NCI-H1092 (cell line): ENCODE measurements at places on chromosomes 4 and X.

DNA sequence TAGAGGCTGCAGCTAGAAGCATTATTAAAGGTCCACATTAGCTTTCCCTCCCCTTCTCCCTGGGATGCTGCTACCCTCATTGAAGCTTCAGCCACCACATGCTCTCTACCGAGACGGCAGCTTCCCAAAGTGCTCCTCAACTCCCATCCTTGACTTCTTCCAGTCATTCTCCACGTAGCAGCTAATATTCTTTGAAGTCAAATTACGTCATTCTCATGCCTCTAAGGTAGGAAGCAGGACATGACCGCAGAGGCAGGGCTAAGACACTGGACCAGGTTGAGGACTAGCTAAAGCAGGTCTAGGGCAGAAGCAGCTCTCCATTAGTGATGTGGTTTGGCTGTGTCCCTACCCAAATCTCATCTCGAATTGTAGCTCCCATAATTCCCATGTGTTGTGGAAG, 128.3 kb downstream of the SHOX start:
- no peak for DNase-seq

- no peak for DNase-seq
Observed at GRCh38 chr4:85955620-85956292, 404.1 kb downstream of the MAPK10 start.

GRCh38 chr4:102616636-102617035, 115.5 kb downstream of the NFKB1 start:
- DNase-seq = no peak

DNA sequence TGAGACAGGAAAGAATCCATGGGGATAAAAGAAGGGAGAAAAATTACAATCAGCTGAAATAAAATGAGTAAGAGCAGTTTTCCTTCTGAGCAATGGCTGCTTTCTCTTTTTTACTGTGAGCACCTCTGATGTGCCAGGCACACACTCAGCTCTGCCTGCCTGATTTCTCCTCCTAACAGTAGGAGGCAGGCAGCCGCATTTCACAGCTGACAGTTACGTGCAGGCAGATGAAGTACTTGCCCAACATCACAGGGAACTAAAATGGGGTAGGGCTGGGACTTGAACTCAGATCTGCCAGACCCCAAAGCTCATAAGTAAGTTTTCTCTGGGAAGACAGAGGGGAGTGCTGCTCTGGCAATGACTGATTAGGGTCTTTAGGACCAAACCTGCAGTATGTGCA, 54.6 kb downstream of the C4orf50 start:
- no peak for DNase-seq

DNA sequence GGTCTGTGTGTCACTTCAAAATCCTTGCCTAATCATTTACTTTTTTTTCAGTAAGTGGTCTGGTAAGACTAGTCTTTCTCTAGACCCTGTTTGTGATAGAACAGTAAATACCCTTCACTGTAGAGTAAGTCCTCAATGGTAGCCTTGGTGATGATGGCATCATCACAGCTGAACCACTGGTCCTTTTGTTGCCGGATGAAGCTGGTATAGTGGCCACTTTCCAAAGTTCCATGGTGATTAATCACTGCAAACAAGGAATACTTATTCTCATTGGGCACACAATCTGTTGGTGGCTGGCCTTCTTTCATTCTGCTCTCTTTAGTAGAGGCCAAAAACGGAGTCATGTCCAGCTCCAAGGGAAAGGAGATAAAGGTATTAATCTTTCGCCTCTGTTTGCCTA, 2.9 kb downstream of the USP51 start:
- peak; percentile 16 for DNase-seq

- no peak for DNase-seq
Observed at GRCh38 chrX:9899640-9900111, 67.5 kb upstream of the CLDN34 start.

DNA sequence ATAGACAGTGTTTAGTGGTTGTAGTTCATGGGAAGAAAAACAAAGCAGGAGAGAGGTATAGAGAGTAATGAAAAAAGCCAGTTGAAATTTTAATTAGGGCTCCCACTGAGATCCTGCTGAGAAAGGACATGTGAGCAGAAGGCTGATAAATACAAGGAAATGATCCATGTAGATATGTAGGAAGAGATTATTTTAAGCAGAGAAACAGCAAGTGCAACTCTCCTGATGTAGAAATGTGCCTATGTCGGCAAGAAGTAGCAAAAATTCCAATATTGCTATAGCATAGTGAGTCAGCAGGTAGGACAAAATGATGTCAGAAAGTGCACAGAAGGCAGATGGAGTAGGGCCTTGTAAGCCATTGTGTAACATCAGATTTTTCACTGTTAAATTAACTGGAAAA, 1027.3 kb downstream of the PCDH18 start:
- no peak for DNase-seq

DNA sequence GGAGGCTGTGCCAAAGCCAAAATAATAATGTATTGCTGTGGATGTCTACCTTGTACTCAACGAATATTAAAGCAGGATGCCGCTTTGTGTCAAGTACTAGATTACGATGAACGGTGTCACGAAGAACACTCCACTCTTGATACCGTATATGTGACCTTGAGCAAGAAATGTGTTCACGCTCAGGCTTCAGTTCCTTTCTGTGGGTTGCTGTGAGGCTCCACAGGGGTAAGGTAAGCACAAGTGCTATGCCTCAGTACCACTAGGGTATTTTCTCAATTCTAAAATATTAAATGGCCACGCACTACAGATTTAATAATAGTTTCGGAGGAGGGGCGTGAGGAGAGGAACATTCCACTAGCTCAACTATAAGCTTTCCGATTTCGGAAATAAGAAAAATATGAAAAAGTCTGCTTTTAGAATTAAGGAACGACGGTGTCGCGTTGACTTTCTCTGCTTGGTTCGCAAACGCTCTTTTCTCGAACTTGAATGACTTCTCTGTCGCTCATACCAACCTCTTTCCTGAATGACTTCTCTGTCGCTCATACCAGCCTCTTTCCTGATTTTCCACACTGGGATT, 607 bp upstream of the SCOC start:
- DNase-seq = peak; percentile 27

- no peak for DNase-seq
Observed at GRCh38 chr4:879729-880077, 52.4 kb downstream of the GAK start.

DNA sequence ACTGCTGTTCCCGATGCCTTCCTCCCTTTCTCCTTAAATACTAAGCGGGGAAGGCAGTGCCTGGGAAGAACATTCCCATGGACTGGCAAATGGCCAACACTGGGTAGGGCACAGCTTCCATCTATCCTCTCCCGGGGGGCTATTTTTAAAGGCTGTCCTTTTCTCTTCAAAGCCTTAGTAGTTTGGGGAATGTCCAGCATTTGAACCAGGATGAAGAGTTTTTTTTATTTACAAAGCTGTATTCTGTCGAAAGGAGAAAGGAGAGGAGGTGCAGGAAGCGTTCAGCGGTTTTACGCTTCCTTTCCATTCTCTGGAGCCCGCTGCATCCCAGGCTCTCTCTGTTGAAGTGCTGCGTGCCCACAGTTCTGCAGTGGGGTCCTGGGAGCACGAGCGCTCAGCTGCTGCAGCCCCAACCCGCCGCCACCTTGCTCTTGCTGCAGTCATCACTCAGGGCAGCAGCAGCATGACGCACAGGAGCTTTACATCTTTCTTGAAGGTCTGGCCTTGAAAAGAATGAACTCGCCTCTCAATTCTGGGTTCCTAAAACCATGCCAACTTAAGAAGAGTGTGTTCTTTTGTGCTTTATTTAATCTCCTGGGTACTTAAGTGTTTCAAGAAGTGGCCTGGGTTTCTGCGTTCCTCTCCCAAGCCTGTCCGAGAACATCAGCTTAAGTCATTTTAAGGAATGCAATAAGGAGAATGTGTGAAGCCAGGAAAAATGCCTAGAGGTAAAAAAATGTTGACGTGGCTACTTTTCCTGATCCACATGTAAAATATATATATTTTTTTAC, 427.2 kb downstream of the MAPK10 start:
- DNase-seq = peak; percentile 32

DNA sequence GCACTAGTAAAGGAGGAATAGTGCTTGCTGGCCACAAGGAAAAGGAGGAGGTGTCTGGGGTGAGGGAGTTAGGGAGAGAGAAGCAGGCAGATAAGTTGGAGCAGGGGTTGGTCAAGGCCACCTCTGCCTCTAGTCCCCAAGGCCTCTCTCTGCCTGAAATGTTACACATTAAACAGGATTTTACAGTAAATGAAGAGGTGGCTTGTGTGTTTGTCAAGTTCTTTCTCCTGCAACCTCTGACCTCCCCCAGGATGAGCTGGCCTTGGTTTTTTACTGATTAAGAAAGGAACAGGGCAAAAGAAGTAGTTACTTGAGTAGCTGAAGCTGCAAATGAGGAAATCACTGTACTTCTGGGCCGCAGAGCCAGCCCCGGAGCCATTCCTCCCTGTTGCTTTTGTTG, 2.0 kb downstream of the GJB1 start:
- DNase-seq = no peak

DNA sequence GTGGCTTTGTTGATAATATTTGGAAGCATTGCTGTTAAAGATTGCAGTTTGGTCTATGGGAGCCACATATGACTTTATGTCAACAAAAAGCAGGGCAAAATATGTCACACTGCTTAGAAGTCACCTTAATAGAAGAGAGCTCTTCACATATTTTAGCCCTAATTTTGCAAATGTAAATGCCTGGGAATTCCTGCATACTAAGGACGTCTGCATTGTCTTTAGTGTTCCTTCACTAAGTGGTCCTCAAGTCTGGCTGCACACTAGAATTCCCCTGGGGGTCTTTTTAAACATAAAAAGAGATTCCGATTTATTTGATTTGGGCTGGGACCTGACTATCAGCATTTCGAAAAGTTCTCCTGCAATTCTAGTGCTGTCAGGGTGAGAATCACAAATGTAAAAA, 495.1 kb upstream of the FAM241A start:
- no peak for DNase-seq

GRCh38 chrX:86047936-86048280, 550 bp upstream of the CHM start:
- no peak for DNase-seq

GRCh38 chrX:123219916-123220315, 35.8 kb downstream of the GRIA3 start:
- DNase-seq = no peak

- DNase-seq = no peak
Observed at GRCh38 chr4:108628411-108628810, 8.0 kb downstream of the RPL34 start.

DNA sequence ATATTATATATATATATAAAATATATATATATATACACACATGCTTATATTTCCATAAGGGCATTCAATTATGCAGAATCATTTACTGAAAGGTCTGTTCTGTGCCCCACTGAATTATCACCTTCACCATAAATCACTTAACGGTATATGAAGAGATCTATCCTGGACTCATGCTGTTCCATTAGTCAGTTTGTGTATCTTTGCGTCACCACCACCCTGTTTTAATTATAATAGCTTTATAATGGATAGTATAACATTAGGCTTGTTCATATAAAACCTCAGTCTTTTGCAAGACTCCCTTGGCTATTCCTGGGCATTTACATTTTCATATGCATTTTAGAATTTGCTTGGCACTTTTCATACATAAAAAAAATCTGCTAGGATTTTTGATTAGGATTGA, 19.1 kb downstream of the WDR17 start:
- no peak for DNase-seq

- no peak for DNase-seq
Observed at GRCh38 chrX:45788315-45788714, 587.6 kb upstream of the DIPK2B start.

DNA sequence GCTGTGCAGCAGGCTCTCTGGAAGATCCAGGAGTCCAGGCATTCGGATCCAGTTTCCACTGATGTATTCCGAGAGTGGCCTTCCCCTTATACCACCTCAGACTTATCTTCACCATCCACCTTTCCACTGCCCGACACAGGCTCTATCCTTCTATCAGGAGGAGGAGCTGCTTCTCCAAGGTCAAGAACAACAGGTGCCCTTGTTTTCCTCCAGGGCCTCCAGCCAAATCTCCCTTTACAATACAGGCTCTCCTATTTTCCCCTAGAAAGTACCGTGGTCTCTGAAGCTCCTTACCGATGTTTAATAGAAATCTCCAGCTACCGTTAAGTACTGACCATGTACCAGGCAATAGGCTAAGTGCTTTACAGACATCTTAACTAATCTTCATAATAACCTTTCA, 61.3 kb downstream of the AFAP1 start:
- DNase-seq = no peak

DNA sequence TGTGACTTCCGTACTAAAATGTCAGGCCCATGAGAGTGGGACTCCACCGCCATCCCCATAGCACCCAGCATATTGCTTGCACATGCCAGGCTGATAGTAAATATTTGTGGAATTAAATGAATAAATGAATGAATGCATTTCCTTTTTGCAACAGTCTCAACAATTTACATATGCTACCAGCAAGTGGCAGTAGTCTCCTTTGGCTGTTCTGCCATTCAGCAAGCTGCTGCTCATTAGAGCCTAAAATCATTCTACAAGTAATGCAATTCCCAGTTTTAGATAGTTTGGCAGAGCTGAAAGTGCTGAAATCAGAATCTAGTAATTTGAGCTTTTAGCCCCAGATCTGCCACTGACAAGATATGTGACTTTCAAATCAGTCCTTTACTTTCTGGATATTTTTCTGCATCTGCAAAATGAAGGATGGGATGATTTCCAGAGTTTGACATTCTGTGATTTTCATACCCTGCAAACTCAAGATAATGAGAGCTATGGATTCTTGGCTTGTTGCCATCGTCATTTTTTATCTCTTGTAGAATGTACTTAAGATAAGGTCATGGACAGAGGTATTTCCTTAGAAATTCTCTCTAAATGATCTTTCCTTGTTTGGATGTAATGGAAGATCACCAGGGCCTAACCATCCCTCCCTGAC, 35.7 kb upstream of the INTS6L start:
- peak; percentile 5 for DNase-seq

GRCh38 chr4:48944756-48945241, 38.2 kb upstream of the OCIAD2 start:
- DNase-seq = no peak

DNA sequence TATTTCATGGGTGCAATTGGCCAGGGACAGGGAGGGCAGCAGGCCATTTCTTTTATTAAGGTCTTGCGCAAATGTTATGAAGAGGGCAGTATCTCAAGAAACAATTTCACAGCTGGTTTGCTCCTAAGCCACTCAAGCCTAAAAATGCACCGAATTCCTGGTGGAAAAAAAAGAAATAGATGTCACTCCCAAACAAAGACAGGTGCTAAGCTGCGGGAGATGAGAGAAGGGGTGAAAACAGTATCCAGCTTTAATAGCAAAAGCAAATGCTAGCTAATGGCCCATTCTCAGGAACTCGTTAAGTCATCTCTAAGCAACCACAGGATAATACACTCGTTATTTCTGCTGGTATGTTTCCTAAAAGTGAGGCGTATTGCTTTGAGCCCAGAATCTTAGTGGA, 116.4 kb downstream of the ARX start:
- peak; percentile 1 for DNase-seq

- no peak for DNase-seq
Observed at GRCh38 chr4:89868999-89869589, 25.6 kb upstream of the MMRN1 start.
